ENCODE measurements at places on chromosomes 11 and 22.

- no peak for DNase-seq
Observed at GRCh38 chr11:12725863-12726682, 51.9 kb downstream of the TEAD1 start.

GRCh38 chr22:20523086-20523983, 15.9 kb downstream of the MED15 start:
- DNase-seq: no peak

DNA sequence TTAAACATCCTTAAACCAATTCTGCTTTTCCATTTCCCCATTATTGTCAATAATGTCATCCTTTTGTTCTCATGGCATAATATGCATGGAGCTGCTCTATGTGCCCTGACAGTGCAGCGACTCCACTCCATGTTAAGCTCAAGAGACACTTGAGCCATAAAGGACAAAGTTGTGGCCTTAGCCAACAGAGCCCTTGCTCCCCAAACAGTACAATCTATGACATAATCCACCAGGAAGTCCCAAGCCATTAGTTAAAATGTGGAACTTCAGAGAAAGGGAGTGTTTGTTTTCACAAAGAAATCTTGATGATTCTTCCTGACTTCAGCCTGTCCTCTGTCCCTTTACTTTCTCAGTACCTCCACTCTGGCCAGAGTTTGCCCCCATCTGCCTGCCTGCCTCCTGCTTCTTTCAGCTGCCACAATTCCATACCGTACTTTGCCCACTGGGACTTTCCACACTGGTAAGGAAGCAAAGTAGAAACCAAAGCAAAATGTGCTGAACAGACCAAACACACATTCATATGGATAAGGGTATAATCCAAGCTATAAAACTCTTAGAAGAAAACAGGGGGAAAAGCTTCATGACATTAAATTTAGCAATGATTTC, 46.3 kb upstream of the ZC3H12C start:
- DNase-seq: no peak

GRCh38 chr11:119991669-119992068, 146.2 kb downstream of the TRIM29 start:
- DNase-seq: no peak

- DNase-seq: peak; percentile 66
Observed at GRCh38 chr11:64741375-64742086, 2.4 kb downstream of the RASGRP2 start.

DNA sequence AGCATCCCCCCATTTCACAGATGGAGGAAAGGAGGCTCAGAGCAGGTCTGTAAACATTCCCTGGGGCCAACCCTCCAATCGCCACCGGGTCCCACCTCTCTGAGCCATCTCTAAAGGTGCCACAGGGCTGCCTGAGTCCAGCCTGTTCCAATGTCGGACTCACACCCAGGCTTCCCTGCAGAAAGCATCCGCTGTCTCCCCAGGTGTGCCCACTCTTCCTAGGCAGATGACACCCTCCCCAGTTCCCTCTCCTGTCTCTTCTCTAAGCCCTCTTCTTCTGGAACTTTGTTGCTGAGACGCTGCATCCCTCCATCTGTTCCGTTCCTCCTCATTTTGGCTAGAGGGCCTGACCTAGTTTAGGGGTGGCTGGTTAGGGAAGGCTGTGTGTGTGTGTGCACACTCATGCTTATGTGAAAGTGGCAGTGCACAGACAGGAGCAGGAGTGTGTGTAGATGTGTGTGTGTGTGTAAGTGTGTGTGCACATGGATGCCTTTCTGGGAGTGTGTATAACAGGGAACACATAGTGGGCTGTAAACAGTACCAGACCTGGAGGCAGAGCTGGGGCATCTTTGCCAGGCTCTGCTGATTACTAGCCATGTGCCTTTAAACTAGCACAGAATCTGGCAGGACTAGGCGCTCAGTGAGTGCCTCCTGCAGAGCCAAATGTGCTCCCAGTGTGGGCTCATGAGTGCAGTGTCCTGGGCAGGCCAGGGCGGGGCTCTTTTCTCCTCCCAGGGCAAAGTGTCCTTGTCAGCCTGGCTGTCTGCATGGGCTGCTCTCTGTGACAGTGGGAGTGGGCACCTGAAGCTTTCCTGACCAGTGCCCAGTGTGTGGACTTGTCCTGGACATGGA, 77.3 kb upstream of the NECTIN1 start:
- DNase-seq: no peak

DNA sequence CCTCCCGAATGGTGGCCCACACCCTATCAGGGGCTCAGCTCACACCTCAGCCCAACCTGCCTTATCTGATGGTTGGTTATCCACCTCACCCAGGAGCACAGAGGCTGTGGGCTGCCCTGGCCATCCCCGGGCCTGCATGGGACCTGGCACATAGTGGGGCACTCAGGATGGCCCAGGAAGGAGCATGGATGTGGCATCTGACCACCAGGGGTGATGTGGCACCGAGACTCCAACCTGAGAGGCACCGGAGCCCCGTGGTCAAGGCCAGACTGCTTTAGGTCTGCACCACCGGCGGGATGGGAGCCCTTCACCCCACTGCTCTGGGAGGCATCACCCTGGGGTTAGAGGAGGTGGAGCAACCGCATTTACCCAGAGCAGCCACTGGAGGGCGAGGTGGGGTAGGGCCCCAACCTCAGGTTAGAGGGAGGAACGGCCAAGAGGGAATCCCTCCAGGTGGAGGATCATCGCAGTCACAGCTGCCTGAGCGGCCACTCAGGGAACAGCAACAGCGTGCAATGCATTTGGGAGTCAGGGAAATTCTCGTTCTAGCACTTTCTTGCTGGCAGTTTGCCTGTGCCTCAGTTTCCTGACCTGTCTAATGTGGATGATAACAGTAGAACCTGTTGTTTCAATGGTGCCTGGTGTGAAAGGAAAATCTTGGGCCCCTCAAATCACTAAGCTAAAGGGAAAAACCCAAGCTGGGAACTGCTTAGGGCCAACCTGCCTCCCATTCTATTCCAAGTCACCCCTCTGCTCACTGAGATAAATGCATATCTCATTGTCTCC, 52.9 kb upstream of the CARS1 start:
- peak; percentile 83 for DNase-seq

- no peak for DNase-seq
Observed at GRCh38 chr11:128468111-128468510, 119.2 kb downstream of the ETS1 start.

GRCh38 chr22:47158457-47158856, 396.0 kb downstream of the TBC1D22A start:
- DNase-seq: no peak

GRCh38 chr11:120066738-120067437, 71.0 kb downstream of the TRIM29 start:
- peak; percentile 22 for DNase-seq

DNA sequence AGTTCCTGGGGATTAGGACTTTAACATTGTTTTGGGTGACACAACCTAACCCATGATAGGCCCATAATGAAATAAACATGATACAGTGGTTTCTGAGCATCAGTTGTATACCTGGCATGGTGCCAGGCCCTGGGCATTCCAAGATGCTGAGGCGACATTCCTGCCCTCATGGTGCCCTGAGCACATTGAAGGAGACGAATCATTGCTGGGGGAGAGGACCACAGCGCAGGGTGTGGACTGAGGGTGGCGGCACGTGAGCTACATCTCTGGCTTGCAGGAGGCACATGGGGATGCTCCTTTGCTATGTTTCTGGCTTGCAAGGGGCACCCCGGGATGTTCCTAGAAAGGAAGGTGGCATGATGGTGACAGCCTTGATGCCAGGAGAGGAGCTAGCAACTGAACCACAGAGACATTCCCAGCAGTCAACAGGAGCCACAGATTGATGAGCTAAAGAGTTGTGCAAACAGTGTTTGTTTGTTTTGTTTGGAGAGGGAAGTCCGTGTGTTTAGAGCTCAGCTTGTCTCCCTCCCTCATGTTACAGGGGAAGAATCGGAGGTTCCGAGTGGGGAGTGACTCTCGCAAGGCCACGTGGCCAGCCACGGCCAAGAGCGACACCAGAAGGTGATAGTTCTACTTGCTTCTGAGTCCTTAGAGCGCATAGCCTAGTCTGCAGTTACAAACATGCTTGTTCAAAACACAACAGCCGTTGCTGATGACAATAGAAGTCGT, 106.4 kb downstream of the MIAT start:
- no peak for DNase-seq

- DNase-seq: no peak
Observed at GRCh38 chr11:12076840-12077534, 33.4 kb upstream of the MICAL2 start.
